ENCODE measurements at places on chromosomes 6 and 20.

- DNase-seq = no peak
Measured at GRCh38 chr6:126134491-126134890, 148.2 kb downstream of the TRMT11 start.

- DNase-seq = no peak
Measured at GRCh38 chr20:571754-572441, 28.3 kb upstream of the CSNK2A1 start.

GRCh38 chr20:4470375-4470774, 251.3 kb upstream of the PRND start:
- no peak for DNase-seq

DNA sequence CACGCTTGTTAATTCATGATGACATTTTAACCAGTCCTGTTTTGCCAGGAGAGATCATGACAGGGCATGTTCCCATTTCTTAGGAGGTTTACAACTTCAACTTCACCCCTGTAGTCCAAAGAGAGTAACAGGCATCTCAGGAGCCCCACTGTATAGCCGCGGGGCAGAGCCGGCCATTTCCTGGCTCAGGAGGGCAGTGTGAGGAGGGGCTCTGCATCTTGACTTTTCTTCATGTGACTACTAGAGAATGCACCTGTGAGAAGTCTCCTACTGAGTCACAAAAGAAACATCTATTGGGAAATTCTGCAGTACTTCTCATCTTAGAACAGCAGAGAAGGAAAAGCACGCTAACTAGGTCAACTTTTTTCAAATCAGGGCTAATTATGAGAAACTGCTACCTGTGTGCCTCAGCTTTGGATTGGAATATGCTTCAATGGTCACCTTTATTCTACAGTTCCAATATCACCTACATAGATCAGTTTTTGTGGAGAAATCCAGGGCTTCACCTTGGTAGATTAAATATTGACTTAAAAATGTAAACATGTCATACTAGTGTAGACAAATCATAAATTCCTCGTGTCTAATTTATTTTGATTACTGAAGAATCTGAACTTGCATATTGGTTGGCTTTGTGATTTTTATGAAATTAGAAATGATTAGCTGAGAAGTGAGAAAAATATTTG, 28.6 kb upstream of the SIM1 start:
- DNase-seq = no peak

DNA sequence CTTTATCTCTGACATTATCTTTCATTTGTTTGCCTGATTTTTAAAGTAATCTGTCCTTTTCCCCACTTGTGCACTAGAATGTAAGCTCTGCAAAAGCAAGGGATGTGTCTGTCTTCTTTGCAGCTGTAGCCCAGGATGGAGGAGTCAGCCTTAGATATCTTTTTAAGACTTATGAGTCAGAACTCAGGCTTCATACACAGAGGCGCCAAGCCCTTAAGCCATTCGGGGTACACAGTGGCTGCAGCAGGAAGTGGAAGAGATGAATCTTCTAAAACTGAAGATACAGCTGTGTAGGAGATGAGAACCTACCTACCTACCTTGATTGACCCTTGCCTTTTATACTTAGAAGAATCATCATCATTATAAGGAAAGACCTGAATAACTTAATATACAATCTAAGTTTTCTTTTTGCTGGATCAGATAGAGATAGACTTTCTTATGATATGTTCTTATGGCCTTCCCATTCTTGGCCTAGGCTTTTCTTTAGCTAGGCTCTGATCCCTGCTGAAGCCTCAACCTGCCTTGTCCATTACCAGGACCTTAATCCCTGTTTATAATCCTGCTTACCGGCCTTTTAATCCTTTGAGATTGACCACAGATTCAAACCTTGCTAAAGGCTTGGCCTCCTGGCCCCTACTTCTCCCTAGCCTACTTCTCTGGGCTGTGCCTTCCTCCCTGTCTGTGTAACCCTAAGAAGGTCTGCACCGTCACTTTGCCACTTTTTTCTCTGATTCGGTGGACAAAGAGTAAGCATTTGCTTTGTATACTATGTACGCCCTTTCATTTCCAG, 304.5 kb downstream of the PRL start:
- peak; percentile 2 for DNase-seq

GRCh38 chr6:46062991-46063390, 47.3 kb upstream of the CLIC5 start:
- DNase-seq = no peak

GRCh38 chr6:106146852-106147351, 60.8 kb downstream of the PRDM1 start:
- no peak for DNase-seq

DNA sequence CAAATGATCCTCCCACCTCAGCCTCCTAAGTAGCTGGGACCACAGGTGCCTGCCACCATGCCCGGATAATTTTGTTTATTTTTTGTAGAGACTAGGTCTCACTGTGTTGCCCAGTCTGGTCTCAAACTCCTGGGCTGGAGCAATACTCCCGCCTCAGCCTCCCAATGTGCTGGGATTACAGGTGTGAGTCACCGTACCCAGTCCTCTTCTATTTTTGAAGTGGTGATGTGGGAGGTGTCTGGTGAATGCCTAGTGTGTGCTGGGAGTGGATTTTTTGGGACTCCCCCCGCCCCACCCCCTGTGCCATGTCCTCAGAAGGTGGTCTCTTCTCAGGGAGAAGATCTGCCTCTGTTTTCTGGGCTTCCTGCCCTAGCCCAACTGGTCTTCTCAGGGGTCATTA, 47.9 kb upstream of the CLDN20 start:
- DNase-seq = no peak

DNA sequence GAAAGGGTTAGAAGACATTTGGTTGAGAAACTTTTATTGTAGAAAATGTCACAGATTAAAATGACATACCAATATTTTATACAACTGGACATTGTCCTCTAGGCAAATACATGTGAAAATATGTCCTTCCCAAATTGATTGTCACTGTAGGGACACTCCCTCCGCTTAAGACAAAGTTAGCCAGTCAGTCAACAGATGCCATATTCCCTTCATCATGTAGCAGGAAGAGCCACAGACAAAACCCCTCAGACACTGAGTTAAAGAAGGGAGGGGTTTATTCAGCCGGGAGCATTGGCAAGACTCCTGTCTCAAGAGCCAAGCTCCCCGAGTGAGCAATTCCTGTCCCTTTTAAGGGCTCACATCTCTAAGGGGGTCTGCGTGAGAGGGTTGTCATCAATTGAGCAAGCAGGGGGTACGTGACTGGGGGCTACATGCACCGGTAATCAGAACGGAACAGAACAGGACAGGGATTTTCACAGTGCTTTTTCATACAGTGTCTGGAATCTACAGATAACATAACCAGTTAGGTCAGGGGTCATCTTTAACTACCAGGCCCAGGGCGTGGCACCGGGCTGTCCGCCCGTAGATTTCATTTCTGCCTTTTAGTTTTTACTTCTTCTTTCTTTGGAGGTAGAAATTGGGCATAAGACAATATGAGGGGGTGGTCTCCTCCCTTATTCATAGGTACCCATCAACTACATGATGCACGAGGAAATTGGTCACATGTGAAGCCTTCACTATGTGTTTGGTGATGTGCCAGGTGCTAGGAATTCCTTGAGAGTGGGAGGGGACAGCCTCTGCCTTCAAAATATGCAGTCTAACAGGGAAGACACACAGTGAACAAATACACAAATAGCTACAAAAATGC, 155.7 kb upstream of the CDYL start:
- no peak for DNase-seq

GRCh38 chr6:91273729-91274128, 686.9 kb upstream of the MAP3K7 start:
- no peak for DNase-seq

DNA sequence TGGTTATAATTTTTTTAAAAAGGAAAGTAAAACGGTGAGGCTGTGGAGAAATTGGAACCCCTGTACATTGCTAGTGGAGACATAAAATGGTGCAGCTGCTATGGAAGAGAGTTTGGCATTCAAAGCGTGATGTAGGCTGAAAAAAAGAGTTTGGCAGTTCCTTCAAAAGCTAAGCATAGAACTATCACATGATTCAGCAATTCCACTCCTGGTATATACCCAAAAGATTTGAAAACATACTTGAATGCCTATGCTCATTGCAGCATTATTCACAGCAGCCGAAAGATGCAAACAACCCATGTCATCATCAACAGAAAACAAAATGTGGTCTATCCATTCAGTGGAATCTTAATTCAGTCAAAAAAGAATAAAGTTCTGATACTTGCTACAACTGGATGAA, 4.5 kb upstream of the SGK2 start:
- DNase-seq = no peak

GRCh38 chr6:25058941-25059340, 123.2 kb upstream of the RIPOR2 start:
- no peak for DNase-seq

DNA sequence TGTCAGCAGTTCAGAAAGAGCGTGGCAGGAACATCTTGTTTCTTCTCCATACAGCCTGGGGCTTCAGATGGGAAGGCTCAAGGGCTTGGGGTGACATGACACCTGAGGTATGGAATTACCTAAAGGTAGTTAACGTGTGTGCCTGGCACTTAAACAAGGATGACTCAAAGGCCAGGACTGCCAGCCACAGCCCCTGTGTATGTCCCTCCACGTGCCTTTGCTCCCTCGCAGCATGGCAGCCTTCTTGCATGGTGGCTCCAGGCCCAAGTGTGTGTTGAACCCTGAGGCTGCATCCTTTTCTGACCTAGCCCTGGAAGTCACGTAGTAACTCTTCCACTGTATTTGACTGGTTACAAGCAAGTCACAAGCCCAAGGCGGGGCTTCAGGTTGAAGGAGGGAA, 33.6 kb upstream of the MYL9 start:
- no peak for DNase-seq

DNA sequence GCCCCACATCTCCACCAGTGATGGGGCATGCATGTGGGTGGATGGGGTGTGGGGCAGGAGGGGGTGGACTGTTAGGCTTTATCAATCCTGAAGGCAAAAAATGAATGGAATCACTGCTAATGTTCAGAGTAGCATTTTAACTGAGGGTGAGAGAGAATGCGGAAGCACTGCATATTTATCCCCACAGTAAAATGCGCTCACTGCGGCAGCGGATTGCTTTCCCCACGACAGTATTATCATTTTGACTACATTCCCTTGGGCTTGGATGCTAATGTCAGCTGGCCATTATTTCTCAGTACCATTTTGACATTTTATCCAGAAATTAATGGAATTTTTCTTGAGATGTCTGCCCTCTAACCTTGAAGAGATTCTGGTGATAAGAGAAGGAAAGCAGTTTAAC, 13.4 kb downstream of the ALDH8A1 start:
- DNase-seq = no peak

DNA sequence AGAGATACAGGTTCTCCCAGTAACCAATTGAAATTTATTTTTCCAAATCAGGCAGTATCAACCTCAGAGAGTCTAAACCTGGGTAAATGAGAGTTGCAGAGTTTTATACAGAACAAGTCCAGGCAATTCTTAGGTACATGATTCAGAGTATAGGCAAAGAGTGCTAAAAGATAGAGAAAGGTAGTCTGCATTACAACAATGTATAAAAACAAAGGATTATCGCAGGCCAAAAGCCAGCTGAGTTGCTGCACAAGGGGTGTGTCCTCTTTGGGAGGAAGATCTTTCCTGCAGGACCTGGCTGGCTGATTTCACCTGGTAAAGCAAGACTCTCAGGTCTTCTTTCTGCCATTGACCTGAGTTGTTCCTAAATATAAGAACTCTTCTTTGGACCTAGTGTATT, 48.9 kb upstream of the ECHDC1 start:
- no peak for DNase-seq

- no peak for DNase-seq
Measured at GRCh38 chr6:56690519-56691285, 48.0 kb upstream of the DST start.

DNA sequence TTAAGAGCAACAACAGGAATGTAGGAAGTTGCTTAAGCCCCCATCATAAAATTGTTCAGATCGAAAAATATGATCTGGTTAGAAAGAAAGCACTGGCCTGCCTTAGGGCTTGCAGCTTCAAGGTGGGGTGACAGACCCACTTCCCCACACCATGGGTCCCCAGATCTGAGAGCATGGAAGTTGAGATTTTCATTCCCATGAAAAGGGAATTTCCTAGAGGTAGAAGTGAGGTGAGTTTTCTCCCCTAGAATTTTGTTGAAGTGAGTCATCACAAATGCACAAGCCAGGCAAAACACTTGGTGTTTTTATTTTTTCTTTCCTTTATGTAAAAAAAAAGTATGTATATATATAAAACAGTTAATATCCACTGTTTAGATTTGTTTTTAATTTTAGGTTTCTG, 213.6 kb upstream of the SUPT3H start:
- no peak for DNase-seq

- DNase-seq = no peak
Measured at GRCh38 chr6:64256483-64256882, 620.9 kb downstream of the PHF3 start.

- DNase-seq = no peak
Measured at GRCh38 chr20:13865156-13865555, 80.3 kb downstream of the NDUFAF5 start.

DNA sequence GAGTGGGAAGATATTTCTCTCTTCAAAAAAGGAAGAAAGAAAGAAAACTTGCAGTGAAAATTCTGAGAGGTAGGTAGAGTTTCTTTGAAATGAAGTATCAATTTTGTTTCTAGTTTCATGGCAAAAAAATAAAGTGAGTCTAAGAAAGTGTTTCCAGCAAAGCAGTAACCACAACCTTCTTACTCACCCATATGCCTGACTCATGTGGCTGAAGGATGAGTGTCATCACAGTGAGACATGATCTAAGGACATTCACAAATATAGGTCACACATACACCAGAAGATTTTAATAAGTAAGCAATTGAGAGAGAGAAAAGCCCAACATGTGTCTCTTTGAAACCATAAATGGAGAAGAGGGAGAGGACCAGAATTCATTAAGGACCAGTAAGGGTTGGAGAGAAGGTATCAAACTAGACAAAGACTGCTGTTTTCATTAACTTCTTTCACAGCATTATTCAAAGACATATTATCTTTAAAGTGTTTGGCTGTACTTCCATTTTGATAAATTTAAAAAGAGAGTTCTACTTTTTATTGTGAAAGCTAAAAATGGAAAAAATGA, 169.5 kb downstream of the FRK start:
- DNase-seq = no peak

- no peak for DNase-seq
Measured at GRCh38 chr20:44701858-44702256, 13.3 kb upstream of the CCN5 start.

DNA sequence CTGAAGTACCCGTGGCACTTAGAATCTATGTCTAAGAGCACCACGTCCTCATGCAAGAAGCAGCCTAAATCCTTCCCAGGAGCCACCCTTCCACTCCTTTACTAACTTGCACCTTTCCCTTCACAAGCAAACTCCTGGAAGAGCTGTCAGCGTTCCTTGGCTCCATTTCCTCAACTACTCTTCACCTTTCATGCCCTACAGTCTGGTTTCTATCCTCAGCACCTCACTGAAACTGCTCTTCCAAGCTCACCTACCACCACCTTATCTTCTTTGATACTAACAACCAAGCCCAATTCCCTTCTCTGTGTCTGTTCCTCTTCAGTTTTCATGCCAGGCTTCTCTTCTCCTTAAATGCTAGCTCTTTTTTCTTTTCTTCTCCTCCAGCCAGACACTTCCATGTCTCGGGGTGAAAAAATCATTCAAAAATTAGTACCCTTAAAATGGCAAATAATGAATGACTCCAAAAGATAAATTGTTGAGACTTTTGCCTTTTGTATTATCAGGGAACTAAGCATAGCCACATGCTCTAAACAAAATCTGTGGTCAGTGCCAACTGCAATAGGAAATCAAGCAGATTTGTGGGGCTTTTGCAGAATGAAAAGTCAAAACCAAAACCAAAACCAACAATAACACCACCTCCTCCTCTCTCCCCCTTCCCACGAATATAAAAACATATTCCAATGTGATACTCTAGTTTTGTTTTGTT, 149.6 kb upstream of the KCNK16 start:
- no peak for DNase-seq

All from T-helper 1 cell (primary cell).